ENCODE measurements at places on chromosomes 5 and 9. TPM values are rescaled to one million over a fixed set of nuclear protein-coding genes. Genes with fewer than 3 reads are reported as not detected.

Gene PDE4D
- polyA plus RNA-seq = 21.5 TPM

Gene SLC36A3
- polyA plus RNA-seq = not detected

Gene DMRT3
- polyA plus RNA-seq = not detected

Gene FAM221B
- polyA plus RNA-seq = 0.26 TPM

Gene HAVCR2
- 0.92 TPM for polyA plus RNA-seq

Gene PDCD1LG2
- not detected for polyA plus RNA-seq

Gene PRRX2
- 23.0 TPM for polyA plus RNA-seq

Gene PCDH12
- 0.42 TPM for polyA plus RNA-seq

Gene SPATA31E1
- 0.05 TPM for polyA plus RNA-seq

Gene BHMT2
- not detected for polyA plus RNA-seq

Gene COL5A1
- 347 TPM for polyA plus RNA-seq

Gene SQSTM1
- polyA plus RNA-seq = 727 TPM

Gene NPR2
- polyA plus RNA-seq = 14.4 TPM

- no peak for DNase-seq
Observed at GRCh38 chr9:125609744-125610143, 97.3 kb downstream of the MAPKAP1 start.

DNA sequence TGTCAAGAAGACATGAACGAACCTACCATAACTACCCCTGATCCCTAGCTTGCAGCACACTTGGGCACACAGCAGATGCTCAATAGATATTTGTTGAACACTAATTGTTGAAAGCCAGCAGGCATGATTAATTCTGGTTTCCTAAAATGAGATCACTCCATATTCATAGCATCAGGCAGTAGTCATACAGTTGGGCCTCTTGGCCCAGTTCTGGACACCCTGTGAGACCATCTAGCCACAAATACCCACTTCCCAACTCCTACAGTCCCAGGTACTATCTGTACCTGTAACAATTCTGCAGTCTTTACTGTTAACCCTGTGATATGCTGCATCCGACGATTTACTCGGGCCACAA, 24.2 kb downstream of the P4HA2 start:
- no peak for DNase-seq

DNA sequence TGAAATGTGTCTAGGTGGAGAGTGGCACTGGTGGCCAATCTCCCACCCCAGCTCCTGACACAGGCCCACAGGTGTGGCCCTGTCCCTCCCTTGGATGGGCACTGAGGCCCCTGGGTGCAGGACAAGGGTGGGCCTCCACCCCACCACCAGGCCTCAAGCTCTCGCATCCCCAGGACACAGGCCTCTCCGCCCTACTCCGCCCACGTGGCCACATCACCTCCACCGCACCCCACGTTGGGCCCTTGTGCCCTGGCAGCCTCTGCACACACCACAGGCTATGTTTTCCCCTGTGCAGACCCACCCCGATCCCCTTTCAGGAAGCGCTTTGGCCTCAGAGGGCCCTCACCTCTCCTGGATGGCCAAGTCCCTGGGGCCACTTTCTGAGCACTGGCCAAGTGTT, 54.7 kb downstream of the SECISBP2 start:
- no peak for DNase-seq

DNA sequence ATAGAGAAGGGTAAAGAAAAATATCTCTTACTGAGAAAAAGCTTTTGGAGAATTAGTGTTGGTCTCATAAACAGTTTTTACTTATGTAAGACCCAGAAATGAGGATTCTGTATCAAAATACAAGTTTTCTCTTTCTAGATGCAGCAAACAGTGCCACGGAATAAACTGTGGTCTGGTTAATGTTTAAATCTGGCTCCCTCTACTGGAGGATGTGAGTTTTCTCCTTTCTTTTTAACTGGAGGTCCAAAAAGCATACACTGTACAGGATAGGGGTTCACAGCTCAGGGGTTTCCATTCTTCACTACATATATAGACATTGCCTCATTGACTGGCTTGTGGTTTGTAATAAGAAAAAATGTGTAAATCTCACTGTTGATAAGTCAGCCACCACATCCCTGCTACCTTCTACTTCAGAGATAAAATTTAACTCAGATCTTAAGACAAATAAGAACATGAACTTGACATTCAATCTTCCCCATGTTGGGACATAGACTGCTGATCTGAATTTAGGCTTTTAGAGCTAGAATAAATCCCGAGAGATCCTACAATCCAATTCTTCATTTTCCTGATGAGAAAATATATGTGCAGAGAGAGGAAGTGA, 98.9 kb downstream of the CFAP95 start:
- DNase-seq = peak; percentile 77

DNA sequence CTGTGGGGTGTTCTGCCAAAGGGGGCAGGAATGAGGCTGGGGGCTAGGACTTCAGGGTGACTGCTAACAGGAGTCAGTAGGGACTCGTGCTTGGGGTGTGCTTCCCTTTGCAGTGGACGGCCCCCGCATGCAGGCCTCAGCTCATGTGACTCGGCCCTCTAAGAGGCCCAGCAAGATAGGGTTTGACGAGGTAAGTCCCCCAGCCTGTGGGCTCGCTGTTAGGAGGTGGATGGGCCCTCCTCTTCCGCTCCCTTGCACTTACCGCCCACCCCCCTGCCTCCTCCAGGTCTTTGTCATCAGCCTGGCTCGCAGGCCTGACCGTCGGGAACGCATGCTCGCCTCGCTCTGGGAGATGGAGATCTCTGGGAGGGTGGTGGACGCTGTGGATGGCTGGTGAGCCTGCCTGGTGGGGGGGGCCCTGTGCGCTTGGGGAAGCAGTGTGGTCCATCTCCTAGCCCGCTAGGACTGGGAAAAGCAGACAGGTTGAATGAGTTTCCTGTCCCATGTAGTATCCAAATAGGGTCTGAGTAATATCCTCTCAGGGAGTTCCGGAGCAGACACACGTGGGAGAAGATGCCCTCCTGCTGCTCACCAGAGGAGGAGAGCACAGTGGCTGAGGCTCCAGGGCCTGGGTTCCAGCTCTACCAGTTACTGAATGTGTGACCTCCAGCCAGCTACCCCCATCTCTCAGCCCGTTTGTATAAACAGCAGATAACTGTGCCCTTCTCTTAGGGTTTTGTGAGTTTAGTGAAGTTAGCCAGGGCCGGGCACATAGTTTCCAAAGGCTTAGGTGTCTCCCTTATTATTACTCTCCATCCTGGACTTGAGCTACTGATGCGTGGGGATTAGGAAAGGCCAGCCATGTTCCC, 8.2 kb downstream of the CERCAM start:
- no peak for DNase-seq

DNA sequence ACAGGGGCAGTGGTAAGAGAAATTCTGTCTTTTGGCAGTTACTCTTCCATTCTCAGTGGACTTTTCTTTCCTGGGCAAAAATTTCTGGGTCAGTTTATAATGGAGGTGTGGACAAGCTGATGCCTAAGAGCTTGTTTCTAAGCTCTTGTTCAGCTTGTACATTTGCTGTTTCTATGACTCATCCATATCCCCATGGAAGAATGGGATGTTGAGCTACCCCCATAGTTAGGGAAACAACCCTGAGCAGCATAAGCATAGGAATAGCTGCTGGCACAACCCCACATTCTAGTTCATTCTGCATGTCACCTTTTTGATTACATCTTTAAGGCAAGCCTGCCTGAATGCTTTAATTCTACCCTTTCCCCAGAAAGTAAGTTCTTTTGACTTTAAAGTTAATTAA, 173.3 kb downstream of the PSAT1 start:
- DNase-seq = no peak

GRCh38 chr9:8784838-8785237, 985.3 kb upstream of the DMAC1 start:
- DNase-seq = no peak

GRCh38 chr5:103445426-103446035, 117.1 kb downstream of the NUDT12 start:
- DNase-seq = no peak

DNA sequence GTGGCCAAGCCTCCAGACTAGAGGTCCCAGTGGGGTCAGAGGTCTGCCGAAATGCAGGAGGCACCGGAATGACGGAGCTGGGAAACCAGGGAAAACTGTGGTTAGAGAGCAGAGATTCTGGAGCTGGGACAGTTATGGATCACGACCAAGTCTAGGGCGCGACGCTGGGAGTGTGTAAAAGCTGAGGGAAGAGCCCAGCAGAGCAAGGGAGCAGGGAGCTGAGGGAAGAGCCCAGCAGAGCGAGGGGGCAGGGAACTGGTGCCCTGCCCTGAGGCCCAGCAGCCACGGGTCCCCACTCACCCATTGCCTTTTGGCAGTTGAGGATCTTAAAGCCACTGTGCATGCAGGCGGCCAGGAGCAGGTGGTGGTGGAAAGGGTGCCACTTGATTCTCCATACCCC, 12.5 kb downstream of the MRPL41 start:
- no peak for DNase-seq

DNA sequence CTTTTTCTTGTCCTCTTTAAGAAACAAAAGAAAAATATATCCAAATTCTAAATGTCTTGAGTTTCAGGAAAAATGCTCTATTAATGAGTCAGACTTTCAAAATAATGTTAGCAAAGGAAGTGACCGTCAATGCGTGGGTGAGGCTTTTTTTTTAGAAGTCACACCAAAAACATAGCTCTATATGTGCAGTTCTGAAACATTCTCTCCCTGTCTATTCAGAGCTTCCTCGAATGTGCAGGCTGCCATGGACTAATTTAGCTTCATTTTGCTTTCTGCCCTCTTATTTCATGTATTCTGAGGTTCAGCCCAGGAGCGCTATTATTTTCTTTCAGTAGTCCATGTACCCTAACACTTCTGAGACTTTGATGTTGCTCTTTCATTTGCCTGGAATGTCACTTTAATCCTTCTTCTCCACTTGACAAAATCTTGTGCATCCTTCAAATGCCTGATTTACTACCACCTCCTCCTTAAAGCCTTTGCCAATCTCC, 72.5 kb upstream of the RASA1 start:
- no peak for DNase-seq

GRCh38 chr5:108320231-108320630, 61.7 kb downstream of the FBXL17 start:
- DNase-seq = no peak

GRCh38 chr5:41346609-41347008, 133.3 kb upstream of the C6 start:
- no peak for DNase-seq

- DNase-seq = no peak
Observed at GRCh38 chr5:57784121-57784520, 301.5 kb upstream of the ACTBL2 start.

DNA sequence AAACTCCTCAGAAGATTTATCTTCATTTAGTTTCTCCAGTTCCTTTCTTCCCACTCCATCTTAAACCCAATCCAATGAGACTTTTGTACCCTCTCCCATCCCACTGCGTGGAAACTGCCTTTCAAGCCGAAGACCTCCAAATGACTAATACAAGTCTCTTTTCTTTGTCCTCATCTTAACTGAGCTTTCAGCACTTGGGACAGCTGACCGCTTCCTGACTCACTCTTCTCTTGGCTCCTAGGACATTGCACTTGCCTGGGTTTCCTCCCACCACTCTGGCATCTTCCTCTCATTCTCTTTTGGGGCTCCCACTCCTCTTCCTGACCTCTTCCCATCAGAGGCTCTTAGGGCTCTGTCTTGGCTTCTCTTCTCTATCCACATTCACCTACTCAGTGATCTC, 243.7 kb downstream of the HSPA4 start:
- no peak for DNase-seq

DNA sequence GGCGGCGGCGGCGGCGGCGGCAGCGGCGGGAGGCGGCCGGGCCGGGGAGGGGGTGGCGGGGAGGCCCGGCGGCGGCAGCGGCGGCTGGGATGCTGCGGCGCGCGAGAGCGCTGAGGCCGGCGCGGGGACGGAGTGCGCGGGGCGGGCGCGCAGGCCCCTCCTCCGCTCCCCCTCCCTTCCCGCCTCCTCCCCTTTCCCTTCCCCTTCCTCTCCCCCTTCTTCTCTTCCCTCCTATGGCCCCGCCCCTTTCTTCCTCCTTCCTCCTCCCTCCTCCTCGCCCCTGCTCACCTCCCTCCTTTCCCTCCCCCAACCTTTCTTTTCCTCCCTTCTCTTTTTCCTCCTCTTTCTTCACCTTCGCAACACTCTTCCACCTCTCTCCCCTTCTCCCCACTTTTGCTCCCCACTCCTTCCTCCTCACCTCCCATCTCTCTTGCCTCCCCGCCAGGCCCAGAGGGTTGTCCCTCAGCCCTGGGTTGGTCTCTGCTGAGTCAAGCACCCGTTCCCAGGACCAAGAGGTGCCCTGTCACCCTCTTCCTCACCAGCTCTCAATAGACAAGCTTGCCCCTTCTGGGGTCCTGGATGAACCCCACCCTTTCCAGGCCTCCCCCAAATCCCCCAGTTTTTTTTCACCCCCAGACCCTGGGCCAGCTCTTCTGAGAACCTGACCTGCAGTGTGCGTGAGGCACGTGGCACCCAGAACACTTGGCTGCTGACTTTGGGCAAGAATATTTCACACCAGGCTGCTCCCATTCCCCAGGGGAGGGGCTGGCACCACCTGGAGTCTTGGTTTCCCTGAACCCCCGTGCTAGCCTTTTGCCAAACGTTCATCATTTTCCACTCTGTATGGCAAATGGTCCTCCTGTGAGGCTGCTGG, at the start of gene SEMA4D:
Gene SEMA4D, minus strand, starts transcription at position 136 of the 874 bp plus-strand sequence. CDS start 92,657 bp downstream, outside the sequence.
- peak; percentile 86 for DNase-seq

DNA sequence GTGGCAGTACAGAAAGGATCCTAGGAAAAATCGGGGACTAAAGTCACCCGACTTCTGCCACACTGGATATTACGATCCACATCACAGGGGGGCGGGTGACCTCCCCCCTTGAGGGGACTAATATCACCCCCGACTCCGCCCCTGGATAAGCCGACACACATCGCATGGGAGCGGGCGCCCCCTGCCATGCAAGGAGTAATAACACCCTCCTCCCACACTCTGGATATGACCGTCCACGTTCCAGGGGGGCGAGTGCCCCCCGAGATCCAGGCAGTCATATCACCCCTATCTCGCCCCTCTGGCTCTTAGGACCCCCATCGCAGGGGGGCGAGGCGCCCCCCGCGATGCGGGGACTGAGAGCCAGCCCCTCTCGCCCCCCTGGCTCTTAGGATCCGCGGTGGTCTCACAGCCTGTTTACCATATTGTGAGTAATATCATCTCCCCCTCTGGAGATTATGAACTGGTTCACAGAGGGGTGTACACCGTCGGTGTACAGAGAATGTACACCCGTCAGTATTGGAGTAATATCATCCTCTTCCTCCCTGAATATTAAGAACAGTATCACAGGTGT, 423.0 kb downstream of the DIRAS2 start:
- peak; percentile 50 for DNase-seq

DNA sequence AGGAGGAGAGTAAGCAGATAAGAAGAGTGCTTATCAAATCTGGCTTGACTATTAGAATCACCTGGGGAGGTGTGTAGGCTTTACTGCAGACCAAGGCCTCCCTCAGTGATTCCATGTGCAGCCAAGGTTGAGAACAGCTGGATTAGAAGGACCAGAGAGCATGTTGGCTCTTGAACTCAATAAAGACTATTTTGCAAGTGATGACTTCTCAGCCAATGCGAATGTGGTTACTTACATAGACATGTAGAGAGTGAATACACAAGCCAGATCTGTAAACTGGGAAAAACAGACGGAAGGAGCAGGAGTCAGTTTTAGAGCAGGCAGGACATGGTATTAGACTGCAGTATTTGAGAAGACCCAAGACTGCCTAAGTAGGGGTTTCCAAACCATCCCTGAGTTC, 48.5 kb downstream of the MAMDC2 start:
- no peak for DNase-seq

GRCh38 chr5:132425009-132425937, 55.8 kb downstream of the SLC22A5 start:
- peak; percentile 10 for DNase-seq
